ENCODE measurements at places on chromosomes 1 and 21.

DNA sequence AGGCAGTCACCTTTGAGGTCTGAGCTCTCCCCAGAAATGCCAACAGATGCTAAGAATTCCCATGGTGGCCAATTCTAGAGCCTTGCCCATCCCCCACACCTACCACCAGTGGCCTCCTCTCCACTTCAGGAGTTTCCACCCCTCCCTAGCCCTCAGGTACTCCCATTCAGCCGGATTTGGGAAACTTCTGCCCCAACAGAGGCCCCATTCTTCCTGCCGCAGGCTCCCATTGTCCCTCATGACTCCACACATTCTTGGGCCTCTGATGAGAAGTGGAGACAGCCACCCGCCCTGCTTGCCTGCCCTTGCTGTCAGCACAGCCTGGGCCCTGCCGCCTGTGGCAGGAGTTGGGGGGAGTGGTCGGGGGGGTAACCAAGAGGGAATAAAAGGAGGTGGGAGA lies 4.6 kb downstream of the BLACAT1 start:
- DNase-seq = no peak

- DNase-seq = peak; percentile 3
These were observed 15.6 kb downstream of the TNNT2 start for GRCh38 chr1:201361652-201362504.

DNA sequence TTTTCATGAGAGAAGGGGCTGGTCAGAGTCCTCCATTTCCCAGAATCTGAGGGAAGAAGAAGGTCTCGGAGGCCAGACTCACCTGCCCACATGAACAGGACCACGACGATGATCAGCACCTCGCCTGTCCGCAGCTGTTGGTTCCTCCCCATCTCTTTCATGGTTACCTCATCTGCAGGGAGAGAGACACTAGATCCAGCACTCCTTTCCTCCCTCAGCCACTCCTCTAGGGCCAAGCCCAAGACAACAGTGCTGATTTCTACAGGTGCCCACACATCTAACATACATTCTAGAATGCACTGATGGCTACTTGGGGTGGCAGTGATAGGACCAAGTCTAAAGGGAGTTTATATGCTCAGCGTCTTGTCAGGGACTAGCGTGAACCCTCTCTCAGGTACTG lies 3.0 kb downstream of the FNDC5 start:
- no peak for DNase-seq

DNA sequence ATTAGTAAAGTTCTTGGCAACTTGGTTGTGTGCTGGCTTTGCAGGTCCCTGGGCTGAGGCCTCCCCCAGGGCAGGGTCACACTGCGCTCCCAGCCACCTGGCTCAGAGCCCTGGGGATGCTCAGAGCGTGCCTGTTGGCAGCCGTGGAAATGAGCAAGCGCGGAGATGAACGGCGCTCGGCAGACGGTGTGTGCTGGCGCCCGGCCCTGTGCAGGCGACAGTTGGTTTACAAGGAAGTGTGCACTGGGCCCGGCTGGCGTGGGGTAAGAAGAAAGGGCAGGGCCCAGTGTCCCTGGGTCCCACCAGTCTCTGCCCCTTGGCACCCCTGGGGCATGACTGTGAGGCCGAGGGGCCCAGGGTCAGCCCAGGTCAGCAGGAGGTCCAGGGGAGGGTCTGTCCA lies 25.7 kb upstream of the PEX10 start:
- no peak for DNase-seq

GRCh38 chr1:27518808-27519207 lies 28.8 kb upstream of the WASF2 start:
- DNase-seq = no peak

DNA sequence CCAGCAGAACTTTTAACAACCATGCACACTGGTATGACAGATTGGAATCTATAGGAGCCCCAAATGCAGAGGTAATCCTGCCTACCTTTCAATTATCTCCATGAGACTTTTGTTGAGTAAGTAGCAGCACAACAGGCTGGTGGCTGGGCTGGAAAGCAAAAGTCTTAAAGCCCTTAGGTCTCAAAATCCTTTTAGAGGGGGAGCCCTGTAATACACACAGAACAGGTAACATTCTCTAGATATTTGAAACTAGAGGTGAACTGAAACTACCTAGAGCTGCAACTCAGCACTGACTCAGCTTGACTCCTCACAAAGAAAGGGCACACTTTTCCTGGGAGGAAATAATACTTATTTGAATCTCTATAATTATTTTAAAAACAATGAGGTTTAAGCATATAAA lies 71.5 kb downstream of the CLCA4 start:
- no peak for DNase-seq

All from HL-60 (cell line).